ENCODE measurements at places on chromosomes 6 and 20. TPM values are rescaled to one million over a fixed set of nuclear protein-coding genes. Genes with fewer than 3 reads are reported as not detected.

- no peaks in the 10 kb centered on the region for H3K4me1 ChIP-seq
- DNase-seq, result no peak
- no peaks in the 10 kb centered on the region for H3K36me3 ChIP-seq
- H3K4me3 ChIP-seq, result no peak overlapping the region
Measured at GRCh38 chr6:169176361-169176991, 77.2 kb downstream of the THBS2 start.

DNA sequence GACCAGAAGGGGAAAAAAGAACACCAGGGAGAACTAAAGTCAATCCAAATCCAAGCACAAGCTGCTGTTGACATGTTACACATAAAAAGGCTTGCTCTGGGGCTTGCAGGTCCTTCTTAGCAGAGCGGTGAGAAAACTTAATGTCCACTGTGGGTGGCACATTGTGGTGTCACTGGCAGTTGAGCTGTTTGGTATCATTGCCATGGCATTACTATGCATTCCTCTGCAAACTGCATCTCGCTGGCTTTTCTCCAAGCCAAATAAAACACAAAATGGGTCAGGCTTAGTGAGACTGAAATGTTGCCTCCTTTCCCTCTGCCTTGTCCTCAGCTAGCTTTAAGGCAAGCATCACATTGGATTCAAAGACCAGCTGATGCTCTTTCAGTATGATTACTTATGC is 40.9 kb downstream of the LY86 start:
- H3K4me3 ChIP-seq, result no peak overlapping the region
- no peaks in the 10 kb centered on the region for H3K36me3 ChIP-seq
- DNase-seq, result no peak
- no peaks in the 10 kb centered on the region for H3K27me3 ChIP-seq

DNA sequence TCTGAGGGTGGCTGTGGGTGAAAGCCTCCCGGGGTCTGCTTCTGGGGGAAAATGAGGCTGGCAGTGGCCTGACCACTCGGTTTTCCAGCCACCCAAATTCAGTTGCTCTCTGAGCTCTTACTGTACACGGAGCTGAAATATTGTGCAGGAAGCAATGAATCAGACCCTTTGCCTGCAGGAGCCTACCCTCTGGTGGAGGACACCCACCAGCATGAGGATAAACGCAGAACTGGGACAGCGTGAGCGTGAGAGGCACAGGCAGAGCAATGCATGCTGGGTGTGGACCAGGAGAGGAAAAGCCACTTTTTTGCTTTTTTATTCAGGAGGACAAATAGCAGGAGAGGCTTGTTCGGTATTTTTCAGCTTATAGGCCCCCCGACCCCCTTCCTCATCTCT is 298.0 kb downstream of the QKI start:
- no peak overlapping the region for H3K4me3 ChIP-seq
- H3K4me1 ChIP-seq, result no peaks in the 10 kb centered on the region
- H3K27me3 ChIP-seq, result no peaks in the 10 kb centered on the region
- H3K36me3 ChIP-seq, result no peaks in the 10 kb centered on the region
- H3K27ac ChIP-seq, result peak overlapping the region; percentile 21

DNA sequence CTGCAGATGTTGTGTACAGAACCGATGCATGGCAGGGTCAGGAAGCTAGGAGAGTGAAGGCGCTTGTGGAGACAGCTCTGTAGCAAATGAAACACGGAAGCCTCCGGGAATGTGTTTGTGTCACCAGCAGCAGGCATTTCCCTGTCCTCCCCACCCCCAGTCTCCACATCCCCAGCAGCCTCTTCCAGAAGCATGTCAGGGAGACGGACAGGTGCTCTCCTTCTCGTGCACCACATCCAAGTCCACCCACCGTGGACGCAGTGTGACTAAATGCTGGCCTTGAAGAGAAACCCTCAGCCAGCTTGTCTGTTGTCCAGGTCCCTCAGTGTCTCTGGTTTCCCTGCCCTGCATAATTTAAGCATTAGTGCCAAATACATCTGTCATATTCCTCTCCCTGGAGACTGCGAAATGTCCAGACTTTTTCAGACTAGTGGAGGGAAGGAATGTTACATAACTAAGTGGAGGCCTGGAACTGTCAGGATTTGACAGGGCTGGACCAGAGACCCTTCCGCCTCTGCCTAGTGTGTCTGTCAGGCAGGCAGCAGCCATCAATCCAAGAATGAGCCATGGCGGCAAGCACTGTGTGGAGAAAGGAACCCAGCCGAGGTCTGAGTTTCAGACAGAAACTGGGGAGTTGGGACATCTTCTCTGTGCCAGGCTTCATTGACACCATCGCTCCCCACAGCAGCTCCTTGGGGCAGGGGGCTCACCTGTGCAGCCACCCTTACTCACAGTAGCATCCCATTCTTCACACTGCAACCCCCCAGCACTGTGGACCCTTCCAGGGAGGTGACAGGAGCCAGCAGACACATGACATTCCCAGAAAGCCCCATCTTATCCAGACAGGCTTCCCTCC is 26.6 kb upstream of the PI16 start:
- no peak for DNase-seq
- H3K4me3 ChIP-seq, result no peak overlapping the region
- no peaks in the 10 kb centered on the region for H3K4me1 ChIP-seq
- no peaks in the 10 kb centered on the region for H3K36me3 ChIP-seq
- no peaks in the 10 kb centered on the region for H3K27me3 ChIP-seq

GRCh38 chr20:49572857-49573256 is 4.9 kb upstream of the PTGIS start:
- no peak for DNase-seq
- H3K4me3 ChIP-seq, result no peak overlapping the region
- H3K27me3 ChIP-seq, result no peaks in the 10 kb centered on the region
- H3K27ac ChIP-seq, result no peak overlapping the region

DNA sequence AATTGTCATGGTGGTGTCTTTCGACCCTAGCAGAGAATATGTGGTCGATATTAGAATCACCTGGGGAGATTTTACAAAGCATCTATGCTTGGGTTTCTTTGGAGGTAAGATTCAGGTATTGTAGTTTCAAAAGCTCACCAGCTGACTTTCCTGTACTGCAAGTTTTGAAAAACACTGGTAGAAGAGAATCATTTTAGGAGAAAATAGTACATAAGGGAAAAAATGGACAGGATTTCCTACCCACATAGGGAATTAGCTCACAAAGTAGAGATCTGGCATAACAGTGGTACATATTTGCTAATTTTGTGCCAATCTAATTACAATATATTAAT is 27.4 kb upstream of the ABT1 start:
- H3K27me3 ChIP-seq, result no peaks in the 10 kb centered on the region
- H3K36me3 ChIP-seq, result no peaks in the 10 kb centered on the region
- no peaks in the 10 kb centered on the region for H3K4me1 ChIP-seq
- peak overlapping the region; percentile 59 for H3K27ac ChIP-seq

GRCh38 chr6:7142918-7143475 is 35.2 kb downstream of the RREB1 start:
- peaks cover 17% of the 10 kb centered on the region for H3K4me1 ChIP-seq
- no peak overlapping the region for H3K4me3 ChIP-seq
- no peaks in the 10 kb centered on the region for H3K27me3 ChIP-seq
- H3K27ac ChIP-seq, result peak overlapping the region; percentile 8
- no peak for DNase-seq
- H3K36me3 ChIP-seq, result no peaks in the 10 kb centered on the region

- no peaks in the 10 kb centered on the region for H3K27me3 ChIP-seq
- no peaks in the 10 kb centered on the region for H3K36me3 ChIP-seq
- H3K4me3 ChIP-seq, result no peak overlapping the region
- H3K4me1 ChIP-seq, result no peaks in the 10 kb centered on the region
- DNase-seq, result no peak
Measured at GRCh38 chr6:56188429-56188828, 59.0 kb downstream of the COL21A1 start.

The TNFRSF6B gene
- total RNA-seq, result 40.0 TPM

The GLP1R gene
- total RNA-seq, result 0.73 TPM

The DUSP15 gene
- total RNA-seq, result 1.9 TPM

The CEP85L gene
- 17.3 TPM for total RNA-seq

The NSFL1C gene
- 36.7 TPM for total RNA-seq

Data from breast epithelium (tissue), 4 donors.